AG09309 (cell line): ENCODE measurements at places on chromosomes 1 and 21.

DNA sequence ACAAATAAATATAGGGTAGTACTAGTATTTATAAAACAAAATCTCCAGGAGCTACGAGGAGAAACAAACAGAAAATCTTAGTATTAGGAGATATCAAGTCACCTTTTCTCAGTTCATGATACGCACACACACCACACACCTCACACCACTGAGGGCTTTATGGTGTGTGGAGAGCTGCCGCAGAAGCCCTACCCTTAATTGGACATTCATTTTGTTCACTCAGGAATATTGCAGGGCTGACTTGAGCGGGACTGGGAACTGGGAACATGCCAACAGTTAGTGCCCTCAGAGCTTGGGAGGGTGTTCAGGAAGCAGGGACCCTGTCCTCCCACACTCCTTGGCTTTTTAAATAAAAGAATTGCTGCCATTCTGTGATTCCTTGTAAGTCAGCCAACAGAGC is 386.8 kb downstream of the RYR2 start:
- no peak for DNase-seq

DNA sequence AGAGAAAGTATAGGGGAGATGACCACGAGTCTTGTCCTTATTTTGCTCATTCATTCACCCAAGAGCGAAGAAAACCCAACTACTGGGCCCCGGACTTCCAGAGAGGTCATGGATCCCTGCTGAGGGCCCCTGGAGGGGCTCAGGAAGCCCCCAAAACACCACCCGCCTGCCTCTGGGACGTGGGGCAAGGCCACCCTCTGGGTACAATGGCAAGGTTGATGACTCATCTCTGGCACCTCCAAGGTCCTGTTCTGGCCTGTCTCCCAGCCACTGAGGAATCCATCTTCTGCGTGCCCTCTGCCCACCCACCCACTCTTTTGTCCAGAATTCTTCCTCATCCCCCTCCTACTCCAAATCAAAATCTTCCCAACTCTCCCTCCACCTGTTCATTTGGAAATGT is 21.3 kb upstream of the PRDM15 start:
- no peak for DNase-seq

GRCh38 chr1:11800756-11801433 is 4.9 kb downstream of the MTHFR start:
- no peak for DNase-seq

- no peak for DNase-seq
Observed at GRCh38 chr1:61515096-61515495, 209.8 kb downstream of the TM2D1 start.

DNA sequence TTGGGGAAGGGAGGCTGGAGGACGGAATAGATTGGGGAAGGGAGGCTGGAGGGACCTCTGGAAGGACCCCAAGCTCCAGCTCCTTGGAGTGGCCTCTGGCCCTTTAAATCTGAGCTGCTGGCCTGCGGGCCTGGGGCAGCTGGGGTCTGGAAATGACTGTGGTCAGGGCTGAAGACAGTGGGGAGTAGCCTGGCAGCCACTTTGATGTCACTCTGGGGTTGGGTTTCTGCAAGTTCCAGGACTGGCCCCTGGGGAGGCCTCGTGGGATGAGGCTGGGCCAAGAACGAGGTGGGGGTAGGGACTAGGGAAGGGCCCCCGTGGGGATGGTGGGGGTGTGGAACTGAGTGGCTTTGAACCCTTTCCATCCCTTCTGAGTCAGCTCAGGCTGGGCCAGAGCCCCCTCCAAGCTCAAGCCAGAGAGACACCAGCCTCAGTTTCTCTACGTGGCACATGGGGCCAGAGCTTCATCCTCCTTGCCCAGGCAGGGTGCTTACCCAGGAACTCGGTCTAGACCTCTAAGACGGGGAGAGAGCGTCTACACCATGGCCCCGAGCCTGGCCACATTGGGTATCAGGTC is 59.7 kb downstream of the ALPL start:
- no peak for DNase-seq

DNA sequence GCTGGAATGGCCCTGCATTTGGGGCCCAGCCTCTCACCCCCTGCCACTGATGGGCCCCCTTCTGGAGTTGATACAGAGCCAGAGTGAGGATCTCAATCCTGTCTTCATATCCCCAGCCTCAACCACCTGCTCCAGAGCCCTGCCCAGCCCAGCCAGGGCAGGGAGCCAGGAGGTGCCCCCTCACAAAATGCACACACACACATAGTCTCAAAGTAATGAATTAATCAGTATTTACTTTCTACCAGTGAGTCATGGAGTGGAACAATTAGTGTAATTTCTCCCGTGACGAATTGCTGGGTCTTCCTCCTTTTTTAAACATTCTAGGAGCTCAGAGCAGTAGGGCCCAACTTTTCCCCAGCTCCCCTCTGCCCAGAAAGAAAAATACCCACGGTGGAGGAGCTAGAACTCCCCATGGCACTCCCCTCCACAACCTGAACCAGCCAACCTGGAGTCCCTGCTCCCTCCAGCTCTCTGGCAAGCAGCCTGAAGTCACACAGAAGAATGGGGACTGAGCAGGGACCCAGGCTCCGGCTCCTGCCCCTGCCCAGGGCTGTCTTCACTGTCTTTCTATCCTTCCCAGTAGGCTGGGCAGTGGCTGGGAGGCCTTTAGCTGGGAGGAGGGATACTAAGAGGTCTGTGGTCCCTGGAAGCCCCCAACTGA is 29.3 kb downstream of the SDC3 start:
- no peak for DNase-seq

DNA sequence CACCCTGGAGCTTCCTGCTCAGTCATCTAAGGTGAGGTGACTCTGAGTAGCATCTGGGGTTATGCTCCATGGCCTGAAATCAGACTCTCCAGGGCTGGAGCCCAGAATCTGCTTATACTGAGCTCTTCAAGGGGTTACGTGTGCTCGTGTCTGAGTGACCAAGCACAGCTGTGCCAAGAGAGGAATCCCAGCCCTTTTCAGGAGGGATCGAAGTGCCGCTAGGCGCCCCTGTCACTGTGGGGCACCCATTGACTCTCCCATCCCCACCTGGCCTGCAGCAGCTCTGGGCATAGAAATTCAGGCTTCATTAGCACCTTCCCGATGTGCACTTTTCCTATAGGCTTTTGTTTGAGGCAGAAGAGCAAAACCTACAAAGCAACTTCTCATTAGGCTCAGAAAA is 13.8 kb downstream of the VASH2 start:
- DNase-seq = no peak

GRCh38 chr1:19456968-19457441 is 28.3 kb downstream of the CAPZB start:
- no peak for DNase-seq

DNA sequence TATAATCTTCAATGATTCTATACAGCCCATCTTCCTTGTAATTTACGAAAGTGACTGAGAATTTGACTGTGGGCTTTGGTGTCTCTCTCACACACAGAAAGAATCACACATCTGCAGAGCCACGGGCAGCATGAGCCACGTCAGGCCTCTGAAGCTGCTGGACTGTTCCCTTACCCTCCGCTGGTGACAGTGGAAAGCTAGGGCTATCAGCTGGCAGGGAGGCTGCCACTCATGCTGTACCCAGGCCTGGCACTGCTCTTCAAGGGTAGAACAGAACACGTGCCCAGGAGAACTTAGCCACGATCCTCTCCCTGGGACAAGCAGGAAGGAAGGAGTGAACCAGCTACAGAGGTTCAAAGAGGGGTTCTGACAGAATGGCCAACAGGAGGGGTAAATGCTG is 90.7 kb downstream of the JAK1 start:
- DNase-seq = no peak

GRCh38 chr21:31387560-31388186 is 43.6 kb upstream of the TIAM1 start:
- no peak for DNase-seq

GRCh38 chr1:32801096-32801715 is 16.0 kb downstream of the YARS1 start:
- DNase-seq = no peak

- DNase-seq = no peak
Observed at GRCh38 chr1:222252788-222253187, 295.1 kb downstream of the HHIPL2 start.

- no peak for DNase-seq
Observed at GRCh38 chr1:101587741-101588140, 350.9 kb downstream of the S1PR1 start.

GRCh38 chr1:63199706-63200335 is 122.5 kb upstream of the FOXD3 start:
- no peak for DNase-seq

GRCh38 chr1:99850459-99851291 is 514 bp downstream of the AGL start:
- DNase-seq = no peak

DNA sequence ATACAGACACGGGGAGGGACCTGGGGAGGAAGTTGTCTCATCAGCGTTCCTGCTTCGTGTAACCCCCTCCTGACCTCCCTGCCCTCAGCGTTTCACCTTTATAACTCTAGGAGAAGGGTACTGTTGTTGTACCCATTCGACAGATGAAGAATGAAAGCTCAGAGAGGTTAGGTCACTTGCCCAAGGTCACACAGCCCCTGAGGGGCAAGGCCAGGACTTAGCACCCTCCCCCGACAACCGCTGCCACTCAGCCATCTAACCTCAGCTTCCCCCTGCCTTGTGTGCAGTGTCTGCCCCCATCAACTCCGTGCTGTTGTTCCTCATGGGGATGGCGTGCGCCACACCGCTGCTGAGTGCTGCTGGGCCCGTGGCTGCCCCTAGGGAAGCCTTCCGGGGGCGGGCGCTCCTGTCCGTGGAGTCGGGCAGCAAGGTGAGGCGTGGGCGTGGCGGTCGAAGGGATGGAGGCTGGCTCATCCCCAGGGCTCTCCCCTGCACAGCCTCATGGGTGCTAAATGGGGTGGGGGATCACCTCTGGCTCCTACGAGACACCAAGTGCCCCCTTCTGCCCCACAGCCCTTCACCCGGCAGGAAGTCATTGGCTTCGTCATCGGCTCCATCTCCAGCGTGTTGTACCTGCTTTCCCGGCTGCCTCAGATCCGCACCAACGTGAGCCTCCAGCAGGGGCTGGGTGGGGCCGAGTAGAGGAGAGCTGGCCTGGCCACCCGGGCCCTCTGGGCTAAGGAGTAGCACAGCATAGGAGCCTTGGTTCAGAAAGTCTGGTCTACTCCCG is 14.0 kb downstream of the SLC66A1 start:
- no peak for DNase-seq

DNA sequence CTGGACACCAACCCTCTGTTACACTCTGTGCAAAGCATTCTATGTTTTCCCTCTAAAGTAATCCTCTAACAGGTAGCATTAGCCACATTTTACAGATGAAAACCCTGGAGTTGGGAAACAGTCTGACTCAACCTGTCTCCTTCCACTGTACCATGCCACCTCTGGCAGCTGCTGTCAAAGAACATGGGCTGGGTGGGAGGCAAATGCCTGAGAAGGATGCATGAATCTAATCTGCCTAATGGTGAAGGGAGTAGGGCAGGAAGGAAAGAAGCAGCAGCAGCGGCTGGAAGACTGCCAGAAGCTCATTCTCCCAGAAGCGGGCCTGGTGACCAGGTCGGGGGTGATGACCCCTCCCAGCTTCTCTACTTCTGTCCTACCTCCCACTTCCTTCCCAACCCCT is 21.7 kb downstream of the LRRC71 start:
- DNase-seq = no peak

- peak; percentile 39 for DNase-seq
Observed at GRCh38 chr1:59967141-59967697, 40.6 kb upstream of the CYP2J2 start.

GRCh38 chr1:68145418-68146126 is 86.8 kb downstream of the WLS start:
- DNase-seq = no peak

DNA sequence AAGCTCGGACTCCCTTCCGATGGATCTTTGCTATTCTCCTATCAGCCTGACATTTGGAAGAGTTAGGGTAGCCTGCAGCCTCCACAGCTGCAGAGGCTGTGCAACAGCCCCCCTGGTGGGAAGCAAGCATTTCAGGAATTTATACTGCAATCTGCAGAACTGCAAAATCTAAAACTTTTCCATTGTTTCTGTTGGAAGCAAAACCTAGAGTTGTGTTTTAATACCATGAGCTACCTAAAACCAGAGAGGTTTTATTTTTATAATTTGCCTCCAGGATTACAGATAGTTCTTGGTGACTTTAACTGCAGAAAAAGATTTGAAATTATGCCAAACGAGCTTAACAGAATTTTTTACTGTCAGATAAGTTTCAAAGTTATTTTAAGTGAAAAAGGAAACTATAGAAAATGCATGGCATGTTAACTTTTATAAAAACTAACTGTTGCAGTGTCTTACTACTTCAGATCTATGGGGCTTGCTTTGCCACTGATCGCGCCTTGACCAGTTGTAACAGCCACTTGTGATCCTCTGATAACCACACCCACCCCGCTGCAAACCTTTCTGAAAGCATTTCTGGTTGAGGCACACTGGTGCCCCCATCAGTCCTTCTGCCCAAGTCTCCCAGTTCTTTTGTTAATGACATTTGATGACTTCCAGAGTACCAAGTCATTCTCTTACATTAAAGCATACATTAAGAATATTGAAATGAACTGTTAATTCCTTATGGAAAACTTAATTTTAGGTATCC is 64.8 kb downstream of the PRDM2 start:
- DNase-seq = no peak

DNA sequence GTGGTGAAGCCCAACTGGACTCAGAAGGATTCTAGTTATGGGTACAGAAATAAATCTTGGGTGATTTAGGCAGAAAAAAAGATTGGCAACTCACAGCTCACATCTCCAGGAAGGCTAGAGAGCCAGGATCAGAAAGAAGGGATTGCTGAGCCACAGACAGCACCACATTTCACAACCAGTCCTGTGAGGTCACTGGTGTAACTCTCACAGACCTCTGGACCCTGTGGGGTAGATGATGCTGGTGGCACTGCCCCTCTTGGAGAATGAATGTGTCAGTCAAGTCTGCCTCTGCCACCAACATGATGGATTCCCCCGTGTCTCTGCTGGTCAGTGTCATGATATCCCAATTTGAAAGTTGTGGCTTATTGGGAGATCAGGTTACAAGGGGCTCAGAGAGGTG is 70.9 kb upstream of the HMCN1 start:
- DNase-seq = no peak

DNA sequence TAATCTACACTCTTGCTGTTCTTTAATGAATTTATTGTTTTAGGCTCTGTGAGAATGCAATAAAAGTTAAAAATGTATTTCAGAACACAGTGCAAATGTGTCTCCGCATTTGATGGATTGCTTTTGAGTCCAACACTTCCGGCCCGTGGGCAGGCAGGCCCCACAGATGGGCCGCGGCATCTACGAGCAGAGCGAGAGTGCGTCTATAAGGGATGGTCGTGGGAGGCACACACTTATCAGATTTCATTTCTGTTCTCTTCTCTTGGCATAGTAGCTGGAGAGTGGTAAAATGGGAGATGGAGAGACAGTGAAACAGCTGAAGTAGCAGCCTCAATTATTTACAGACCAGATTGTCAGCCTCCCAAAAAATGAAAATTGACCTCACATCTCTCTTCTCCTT is 134.2 kb downstream of the NAV1 start:
- no peak for DNase-seq

DNA sequence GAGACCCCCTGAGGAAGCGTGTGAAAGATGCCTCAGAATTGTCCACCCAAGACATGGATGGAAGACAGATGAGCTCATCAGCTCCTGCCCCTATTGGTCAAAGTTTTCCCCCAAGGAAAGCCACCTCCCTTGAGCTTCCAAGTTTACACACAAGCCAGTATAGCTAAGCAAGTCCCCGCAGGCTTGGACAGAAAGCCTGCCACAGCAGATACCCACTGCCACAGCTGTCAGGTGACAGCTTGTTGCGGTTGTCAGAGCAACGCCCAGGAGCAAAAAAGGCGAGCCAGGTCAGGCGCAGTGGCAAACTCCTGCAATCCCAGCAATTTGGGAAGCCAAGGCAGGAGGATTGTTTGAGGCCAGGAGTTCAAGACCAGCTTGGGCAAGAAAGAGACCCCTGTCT is 60.9 kb upstream of the IFNAR2 start:
- no peak for DNase-seq
